ENCODE measurements at places on chromosomes 16 and 17.

DNA sequence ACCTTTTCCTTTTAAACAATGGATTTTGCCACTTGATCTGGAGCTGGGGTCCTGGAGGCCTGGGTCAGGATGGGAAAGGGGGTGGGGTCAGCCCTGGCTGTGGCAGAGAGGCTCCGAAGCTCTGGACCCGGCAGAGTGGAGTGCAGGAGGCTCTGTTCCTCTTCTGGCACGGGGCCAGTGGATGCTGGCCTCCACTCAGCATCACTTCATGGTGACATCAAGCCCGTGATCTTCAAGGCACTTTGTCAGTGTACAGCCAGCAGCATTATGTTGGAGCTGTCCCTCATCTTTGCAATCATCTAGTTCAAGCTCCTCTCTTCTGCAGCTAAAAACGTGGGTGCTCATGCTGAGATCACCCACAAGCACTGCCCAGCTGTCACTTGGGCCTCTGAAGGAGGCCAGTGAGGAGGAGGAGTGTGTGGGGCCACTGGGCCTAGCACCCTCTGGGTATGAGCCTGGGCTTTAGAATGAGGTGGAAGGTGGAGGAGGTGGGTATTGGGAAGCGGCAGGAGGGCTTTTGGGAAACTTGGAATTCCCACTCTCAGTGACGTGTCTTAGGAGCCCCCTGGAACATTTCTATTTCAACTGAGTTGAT, 45.9 kb upstream of the MGAT5B start:
- DNase-seq, result no peak

DNA sequence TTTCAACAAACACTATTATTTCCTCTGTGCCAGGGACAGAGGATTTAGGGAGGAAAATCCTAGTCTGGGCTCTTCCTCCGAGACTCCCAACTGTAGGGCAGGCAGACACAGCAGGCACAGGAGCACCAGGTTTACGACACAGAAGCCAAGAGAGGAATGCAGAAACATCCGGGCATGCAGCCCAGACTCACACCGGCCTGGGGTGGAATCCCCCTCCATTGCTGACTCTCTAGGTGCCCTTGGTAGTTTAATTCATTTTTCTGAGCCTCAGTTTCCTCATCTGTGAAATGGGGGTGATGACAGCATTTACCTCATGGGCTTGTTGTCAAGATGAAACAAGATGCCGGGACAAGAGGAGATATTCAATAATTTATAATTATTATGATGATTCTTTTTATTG, 14.9 kb downstream of the CA4 start:
- no peak for DNase-seq

DNA sequence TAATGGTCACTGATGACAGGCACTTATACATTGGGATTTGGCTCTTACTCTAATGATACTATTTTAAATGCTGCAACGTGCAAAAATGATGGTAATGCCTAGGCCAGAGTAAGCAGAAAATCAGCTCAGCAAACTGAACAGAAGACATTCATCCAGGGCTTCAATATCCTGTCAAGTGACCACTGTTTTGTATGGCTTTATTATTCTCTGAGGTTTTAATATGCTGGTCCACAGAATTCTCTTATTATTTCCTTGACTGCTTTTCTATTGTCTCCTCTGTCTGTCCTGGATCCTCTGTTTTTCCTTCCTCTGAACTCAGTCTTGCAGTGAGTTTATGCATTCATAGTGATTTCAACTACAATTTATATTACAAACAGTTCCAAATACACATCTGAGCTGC, 90.8 kb upstream of the PMFBP1 start:
- no peak for DNase-seq

DNA sequence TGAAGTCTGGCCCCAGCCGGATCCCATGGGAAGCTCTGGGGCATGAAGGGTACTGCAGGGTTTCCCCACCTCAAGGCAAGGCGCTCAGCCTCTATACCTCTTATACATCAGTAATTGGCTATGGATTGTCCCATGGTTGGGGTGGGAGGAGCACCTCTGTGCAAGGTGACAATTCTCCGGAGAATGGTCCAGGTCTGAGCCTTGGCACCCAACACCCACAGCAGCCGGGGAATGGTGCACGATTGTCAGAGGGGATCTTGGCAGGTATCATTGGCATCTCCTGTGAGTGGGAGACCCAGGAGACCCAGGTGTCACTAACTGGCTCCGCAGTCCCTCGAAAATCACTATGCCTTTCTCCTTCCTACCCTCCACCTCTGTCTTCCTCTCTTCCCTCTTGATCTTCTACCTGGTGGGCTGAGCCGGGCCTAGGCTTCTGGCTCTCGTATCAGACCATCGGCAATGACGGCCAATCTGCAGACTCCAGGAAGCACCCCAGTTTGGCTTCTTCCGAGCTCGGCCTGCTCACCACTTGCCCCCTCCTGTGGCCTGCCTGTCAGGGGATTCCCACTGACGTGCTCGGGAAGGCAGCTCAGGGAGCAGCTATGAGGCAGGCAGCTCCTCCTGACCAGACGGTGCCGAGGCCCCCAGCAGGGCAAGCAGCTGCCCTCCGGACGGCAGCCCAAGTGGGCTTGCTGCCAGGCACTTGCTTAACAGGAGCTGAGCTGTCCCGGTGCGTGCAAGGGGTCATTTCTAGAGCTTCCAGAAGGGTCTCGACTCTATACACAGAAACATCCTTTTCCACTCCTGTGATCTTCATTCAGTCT, 10.0 kb upstream of the CALB2 start:
- DNase-seq, result no peak

- DNase-seq, result no peak
These were observed 13.3 kb downstream of the UTS2R start for GRCh38 chr17:82384730-82385481.

- no peak for DNase-seq
These were observed 683.7 kb upstream of the SOX9 start for GRCh38 chr17:71437166-71437565.

- DNase-seq, result peak; percentile 49
These were observed 1.4 kb downstream of the CENPX start for GRCh38 chr17:82021107-82021899.

- DNase-seq, result no peak
These were observed 1.7 kb downstream of the SLC25A10 start for GRCh38 chr17:81713556-81714411.

GRCh38 chr17:29243792-29244191, 2.9 kb upstream of the CRYBA1 start:
- DNase-seq, result no peak

DNA sequence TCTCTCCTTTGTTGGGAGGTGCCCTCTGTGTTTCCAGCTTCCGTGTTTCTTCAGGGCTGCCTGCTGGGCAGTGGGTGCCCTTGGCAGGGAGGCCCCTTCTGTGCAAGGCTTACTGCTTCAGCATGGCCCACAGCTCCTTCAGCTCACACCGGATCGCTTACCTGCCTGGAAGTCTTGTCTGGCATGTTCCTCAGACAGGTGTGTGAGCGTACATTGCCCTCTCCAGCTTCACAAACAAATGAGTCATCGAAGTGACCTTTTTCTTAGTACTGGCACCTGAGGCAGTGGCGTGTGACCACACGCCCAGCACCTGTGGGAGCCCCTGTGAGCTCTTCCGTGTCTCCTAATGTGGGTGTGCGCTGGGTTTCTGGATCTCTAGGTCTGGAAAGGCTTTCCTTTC, 3.5 kb downstream of the RAB40C start:
- DNase-seq, result no peak

DNA sequence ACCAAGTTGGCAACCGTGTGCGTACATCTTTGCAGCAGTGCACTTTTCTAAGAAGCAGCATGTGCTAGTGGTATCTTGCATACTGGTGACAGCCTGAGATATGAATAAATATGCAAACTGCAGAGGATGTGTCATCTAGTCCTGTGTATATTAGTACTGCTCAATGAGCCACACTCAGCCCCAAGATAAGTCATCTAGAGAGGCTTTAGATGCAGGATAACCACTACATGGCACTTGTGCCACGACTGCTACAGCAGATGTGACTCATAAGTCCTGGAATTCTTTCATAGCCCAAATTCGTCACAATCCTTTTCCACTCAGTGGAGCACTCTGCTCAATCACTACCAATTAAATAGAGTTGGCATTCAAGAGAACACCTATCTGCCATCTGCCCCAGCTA, 171.5 kb downstream of the AXIN2 start:
- no peak for DNase-seq

DNA sequence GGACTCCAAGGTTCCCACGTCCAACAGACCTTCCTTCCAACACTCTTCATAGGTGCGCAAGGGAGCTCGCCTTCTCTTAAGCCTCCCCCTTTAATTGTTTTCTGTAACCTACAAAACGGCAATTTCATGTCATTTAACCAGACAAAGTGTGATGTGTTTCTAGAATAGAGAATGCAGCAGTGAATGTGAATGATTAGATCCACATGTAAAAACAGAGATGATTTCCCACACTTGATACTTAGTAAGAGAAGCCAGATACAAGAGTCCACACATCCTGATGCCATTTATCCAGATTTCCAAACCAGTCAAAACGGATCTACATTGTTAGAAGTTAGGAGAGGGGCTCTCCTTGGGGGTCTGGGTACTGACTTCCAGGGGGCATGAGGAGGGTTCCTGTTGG, 89.3 kb downstream of the IRF8 start:
- DNase-seq, result no peak

DNA sequence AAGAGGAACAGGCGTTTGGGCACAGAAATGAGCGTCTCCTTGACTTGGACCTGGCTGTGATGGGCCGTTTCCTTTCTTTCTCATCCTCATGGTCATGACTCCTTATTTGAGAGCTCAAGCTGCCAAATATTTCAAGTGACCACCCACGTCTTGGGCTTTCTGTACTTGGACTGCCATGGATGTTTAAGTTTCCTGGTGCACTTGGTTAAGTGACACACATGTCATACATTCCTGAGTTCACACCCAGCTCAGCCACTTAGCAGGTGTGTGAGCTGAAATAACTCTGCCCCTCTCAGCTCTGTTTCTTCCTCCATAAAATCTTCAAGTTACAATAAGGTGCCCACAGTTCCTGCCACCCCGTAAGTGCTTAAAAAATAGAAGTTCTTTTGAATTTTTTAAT, 114.5 kb downstream of the CLEC16A start:
- DNase-seq, result no peak

DNA sequence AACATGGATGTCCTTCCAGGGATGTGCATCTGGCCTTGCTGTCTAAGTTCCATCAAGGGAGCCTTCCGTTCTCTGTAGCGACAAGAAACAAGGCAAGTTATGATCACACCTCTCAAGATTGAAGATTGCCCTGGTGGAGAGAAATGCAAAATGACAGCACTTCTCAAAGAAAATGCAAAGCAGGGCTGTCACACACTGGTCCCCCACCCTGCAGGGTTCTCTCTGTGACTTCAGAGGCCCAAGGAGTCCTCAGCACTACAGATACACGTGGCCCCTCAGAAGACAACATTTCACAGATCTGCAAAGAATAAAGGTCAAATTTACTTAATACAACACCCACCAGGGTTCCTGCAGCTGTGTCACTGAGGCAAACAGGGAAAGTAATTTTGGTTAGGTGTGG, 60.7 kb upstream of the TEX2 start:
- DNase-seq, result no peak
